Cardiac muscle cell (in vitro differentiated cells and primary cell): ENCODE measurements at places on chromosomes 2 and 18. TPM values are rescaled to one million over a fixed set of nuclear protein-coding genes. Genes with fewer than 3 reads are reported as not detected.

Gene PLGLB1
- total RNA-seq, result 0.92 and 2.7 TPM in 2 replicates

Gene CCT4
- 123 and 125 TPM in 2 replicates for total RNA-seq

Gene CTLA4
- not detected in 2 replicates for total RNA-seq

Gene UCN
- total RNA-seq, result 6.6 and 14.8 TPM in 2 replicates

Gene ABCB11
- 0.12 and 0.32 TPM in 2 replicates for total RNA-seq

Gene CHST10
- 21.6 and 22.2 TPM in 2 replicates for total RNA-seq

Gene CTAGE1
- total RNA-seq, result not detected in 2 replicates

Gene ANKRD62
- total RNA-seq, result not detected in 2 replicates

Gene SIX2
- 0.63 and 0.89 TPM in 2 replicates for total RNA-seq

Gene COL6A3
- 4.1 and 4.7 TPM in 2 replicates for total RNA-seq

Gene CENPA
- 1.9 and 18.6 TPM in 2 replicates for total RNA-seq

Gene RBFA
- 27.1 and 45.1 TPM in 2 replicates for total RNA-seq

Gene TMEM169
- 1.2 and 1.8 TPM in 2 replicates for total RNA-seq

Gene SGPP2
- 24.6 and 44.6 TPM in 2 replicates for total RNA-seq

Gene MYO5B
- total RNA-seq, result 6.4 and 16.7 TPM in 2 replicates

Gene STARD6
- total RNA-seq, result not detected in 2 replicates

Gene MYO1B
- 38.8 and 44.5 TPM in 2 replicates for total RNA-seq
